Trophoblast cell (in vitro differentiated cells and primary cell): ENCODE measurements at places on chromosomes 11 and 22.

- no peak for DNase-seq
Observed at GRCh38 chr22:28943501-28943879, 60.1 kb downstream of the ZNRF3 start.

DNA sequence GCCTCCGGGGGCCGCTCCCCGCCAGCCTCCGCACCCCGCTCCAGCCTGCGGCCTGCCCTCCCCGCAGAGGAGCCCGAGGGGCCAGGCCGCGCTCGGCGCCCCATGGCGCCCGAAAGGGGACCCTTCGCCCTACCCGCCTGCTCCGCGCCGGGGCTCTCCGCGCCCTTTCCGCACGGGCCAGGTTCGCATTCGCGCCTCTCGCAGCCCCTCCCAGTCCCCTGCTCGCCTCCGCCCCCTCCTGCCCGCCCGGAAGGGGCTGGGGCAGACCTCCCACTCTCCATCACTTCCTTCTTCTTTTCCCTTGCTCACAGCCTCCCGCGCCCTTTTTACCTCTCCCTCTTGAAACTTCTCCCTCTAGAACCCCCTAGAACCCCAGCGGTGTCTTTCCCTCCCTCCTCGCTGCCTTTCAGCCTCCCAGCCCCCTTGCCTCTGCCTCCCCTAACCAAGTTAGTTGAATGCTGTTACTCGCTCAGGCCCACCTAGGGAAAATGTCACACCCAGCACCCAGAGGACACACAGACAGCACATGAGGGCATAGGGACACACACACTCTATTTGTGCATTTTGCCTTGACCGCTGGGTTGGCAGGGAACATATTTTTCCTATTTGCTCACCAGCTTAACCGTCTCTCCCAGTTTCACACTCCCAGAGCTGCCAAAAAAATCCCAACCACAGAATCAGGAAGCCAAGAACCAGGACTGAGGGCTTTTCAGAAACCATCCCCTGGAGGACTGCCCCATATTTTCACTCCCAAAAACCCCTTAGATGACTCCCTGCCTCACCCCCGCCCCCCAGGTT, at the start of gene SLC43A3:
SLC43A3 (minus strand) TSS at position 193 of the 798 bp plus-strand sequence. CDS start 949 bp downstream, outside the sequence.
- DNase-seq, result peak; percentile 58

DNA sequence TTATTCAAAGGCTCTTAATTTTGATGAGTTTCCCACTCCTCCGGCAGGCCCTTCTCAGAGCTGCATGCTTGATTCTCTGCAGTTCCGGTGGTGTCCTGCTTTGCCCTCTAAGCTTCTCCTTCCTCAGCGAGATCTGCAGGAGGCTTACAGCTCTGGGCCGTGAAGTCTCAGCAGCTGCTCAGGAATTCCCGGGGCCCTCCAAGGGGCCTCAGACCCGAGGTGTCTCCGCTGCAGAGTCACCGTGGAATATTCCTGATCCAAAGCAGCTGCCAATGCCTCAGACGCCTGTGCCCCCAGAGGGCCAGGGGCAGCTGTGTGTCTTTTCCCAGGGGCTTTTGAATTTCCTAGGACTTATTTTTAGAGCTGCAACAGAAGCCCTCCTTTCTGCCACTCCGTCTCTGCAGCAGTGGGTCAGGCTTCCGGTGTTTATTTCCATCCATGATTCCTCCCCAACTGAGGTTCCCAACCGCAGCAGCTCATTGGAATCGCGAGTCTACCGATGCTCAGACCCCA, 37.2 kb downstream of the RPS6KA4 start:
- no peak for DNase-seq

DNA sequence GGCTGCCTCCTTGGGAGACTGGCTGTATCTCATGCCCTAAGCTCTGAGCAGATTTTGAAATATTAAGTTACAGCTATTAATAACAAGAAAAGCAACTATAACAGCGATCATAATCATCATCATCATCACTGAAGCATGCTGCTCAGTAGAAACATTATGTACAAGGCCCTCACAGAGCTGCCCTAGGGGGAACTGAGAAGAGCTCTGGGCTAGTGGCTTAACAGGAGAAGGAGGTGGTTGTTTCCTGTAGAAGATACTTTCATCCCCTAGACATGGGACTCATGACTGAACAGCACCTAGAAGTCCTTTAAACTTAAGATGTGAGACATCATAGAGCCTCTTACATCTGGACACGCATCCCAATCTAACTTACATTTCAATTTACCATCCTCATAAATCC, 332.8 kb upstream of the PLET1 start:
- no peak for DNase-seq

- DNase-seq, result no peak
Observed at GRCh38 chr22:17823226-17823625, 49.0 kb upstream of the BID start.

- no peak for DNase-seq
Observed at GRCh38 chr22:26234296-26234695, 65.0 kb downstream of the SEZ6L start.
